ENCODE measurements at places on chromosomes 2 and 18.
A peak's percentile ranks its signal among the peaks of the same experiment; 100 is the strongest.

DNA sequence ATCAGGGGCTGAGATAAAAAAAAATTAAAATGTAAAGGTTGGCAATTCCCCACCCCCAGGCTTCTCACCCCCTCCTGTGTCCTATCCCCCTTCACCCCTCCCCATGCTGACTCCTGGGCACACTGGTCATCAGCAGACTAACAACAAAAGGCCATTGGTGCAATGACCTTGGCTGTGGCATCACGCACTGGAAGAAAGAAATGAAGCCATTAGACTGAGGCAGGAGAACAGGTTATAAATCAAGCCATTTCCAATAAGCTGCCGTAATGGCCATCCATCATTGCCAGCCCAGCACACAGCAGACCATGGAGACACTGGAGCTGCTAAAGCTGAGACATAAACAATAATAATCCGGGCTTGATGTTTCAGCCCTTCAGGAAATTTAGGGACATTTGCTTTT is 342.4 kb upstream of the ETAA1 start:
- DNase-seq, result no peak

GRCh38 chr2:219467736-219468075 is 31.0 kb upstream of the GMPPA start:
- DNase-seq, result no peak

- DNase-seq, result no peak
These were observed 129.9 kb downstream of the TXNL1 start for GRCh38 chr18:56508370-56509036.

DNA sequence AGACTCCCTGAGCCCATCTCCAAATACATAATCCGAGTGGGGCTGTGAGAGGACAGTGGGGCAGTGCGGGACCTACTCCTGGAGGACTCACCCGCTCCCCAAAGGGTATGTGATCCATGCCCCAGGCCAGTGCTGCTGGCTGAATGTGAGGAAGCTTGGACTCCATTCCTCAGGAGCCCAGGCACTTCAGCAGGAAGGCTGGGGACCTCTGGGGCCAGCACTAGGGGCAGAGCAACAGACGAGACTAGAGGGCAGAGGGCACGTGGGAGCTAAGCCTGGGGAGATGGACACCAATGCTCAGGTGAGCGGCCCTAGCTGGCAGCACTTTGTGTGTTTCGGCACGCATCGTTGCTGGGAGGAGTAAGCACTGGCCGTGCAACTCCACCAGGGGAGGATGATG is 84.9 kb downstream of the MALT1 start:
- no peak for DNase-seq

DNA sequence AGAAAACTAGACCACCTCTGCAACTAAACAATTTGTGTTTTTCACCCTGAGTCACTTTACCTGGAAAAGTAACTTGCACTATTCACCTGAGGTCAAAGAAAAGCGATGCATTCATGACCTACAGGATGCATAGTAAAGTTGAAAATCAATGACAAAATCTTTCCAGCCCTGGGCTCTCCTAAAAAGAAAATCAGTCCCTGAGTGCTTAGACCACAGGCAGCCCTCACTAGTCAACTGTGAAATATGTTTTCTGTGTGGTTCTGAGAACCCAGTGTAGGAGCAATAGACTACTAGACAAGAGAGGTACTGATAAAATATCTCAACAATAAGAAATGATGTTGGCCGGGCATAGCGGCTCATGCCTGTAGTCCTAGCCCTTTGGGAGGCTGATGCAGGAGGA is 133.1 kb downstream of the TXNL1 start:
- no peak for DNase-seq

- DNase-seq, result no peak
These were observed 5.1 kb downstream of the RAMP1 start for GRCh38 chr2:237864444-237864931.

GRCh38 chr18:23038712-23039111 is 96.6 kb upstream of the CABLES1 start:
- DNase-seq, result no peak

DNA sequence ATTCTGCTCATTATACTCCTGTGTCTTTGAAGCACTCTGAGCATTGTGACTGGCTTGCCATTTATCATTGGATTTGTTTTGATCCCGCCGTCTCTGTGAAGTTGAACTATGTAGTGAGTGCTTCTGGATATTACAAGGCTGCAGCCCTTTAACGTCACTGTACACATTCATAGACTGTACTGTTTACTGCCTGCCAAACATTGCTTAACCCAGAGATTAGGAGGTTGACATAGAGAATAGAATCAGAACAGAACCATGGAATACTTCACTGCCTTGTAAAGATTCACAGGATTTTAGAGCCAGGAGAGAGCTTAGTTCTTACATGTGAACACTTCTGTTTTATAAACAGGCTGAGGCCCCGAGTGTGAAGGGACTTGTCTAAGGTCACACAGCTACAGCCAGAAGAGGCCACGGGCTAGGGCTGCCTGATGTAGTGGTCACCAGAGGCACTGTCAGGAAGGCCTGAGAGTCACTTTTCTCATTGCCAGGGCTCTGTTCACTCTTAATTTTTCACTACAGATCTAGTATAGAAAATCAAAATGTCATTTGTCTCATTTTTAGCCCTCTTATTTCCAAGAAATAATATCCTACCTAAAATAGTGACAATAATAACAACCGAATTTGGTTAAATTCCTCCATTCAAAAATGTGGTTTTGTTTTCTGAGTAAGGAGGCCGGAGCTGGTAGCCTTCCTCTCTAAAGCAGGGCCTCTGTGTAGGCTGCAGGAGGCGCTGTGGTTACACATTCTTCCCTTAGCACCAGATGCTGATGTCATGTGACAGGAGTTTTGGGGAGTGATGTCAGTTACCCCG is 87.9 kb downstream of the UGGT1 start:
- peak; percentile 30 for DNase-seq

DNA sequence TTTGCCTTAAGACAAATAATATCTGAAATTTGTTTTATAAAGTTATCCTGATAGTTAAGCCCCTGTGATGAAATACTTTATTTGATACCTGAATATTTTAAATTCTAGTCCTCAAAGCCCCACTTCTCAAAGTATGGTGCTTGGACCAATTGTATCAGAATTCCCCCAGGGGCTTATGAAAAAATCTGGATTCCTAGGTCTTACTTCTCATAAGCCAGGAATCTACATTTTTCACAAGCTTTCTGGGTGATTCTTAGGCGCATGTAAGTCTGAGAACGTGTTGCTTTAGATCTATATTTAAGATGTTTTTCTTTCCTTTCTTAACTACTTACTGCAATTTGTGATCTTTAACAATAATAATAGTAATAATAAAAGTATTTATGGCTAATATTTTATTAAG is 53.1 kb downstream of the MYO1B start:
- no peak for DNase-seq

- DNase-seq, result no peak
These were observed 15.4 kb upstream of the GPR55 start for GRCh38 chr2:230940471-230940815.

- no peak for DNase-seq
These were observed 1.3 kb upstream of the BAZ2B start for GRCh38 chr2:159617646-159618045.

DNA sequence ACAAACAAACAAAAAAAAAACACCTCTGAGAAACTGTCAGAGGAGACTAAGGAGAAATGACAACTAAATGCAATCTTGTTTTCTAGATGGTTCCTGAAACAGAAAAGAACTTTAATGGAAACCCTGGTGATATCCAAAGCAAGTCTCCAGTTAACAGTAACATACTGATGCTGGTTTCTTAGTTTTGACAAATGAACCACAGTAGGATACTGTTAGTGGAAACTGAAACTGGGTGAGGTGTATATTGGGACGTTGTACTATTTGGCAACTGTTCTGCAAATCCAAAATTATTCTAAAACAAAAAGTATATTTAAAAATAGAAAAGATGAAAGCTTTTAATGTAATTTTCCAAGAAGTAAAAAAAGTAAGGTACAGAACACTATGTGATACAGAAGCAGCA is 11.4 kb downstream of the SESTD1 start:
- DNase-seq, result no peak

DNA sequence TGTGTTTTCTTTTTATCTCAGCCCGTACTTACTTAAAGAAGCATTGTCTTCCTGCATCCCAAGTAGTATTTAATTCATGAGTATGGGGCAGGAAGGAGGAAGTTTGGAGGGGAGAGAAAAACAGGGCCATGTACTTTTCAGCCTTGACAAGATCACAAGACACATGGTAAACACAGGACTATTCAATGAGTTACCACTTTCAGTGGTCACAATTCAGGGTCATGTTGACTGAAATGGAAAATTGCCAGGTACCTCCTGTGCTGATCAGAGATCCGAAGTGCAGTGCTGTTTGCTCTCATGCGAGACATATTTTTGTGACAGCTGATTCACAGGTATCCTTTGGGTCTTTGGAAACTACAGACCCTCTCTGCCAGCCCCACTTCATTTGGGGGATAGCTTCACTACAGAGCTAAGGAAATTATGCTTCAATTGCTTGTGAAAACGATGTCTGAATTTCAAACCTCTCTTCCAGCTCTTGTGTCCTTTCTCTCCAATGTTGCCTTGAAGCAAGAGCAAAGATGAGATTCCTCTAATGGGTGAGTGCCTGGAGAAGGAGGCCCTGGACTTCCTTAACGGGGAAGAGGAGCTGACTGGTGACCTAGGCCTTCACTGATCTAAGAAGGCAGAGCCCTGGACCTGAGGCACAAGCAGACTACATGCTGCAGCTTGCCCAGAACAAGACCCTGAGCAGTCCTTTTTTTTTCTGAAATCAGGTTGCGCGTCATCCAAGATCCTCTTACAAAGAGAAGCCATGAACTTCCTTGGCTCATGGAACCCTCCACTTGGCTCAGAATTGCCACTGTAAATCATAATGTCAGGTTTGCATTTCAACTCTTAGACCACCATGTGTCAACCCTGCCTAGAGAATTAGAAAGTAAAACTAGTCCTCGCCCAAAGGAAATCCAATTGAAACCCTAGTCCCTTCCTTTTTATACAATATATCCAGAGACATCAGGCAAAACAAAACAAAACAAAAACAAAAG is 44.1 kb downstream of the EVA1A start:
- DNase-seq, result peak; percentile 72

DNA sequence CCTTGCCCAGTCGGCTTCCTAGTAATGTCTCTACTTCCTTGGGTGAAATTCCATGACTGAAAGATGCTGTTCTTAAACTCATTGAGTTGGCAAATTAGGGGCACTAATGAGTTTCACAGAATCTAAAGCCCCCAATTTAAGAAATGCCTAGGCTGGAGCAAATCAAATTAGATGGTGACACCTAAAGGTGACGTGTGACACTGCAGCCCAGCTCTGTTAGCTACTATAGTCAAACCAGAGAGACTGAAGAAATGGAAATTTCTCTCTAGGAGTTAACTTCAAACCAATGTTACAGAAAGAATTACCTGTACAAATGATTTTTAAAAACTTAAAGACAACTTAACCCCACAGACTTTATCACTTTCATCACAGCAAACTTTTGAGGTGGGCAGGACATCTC is 37.2 kb downstream of the LCT start:
- no peak for DNase-seq

GRCh38 chr18:62438018-62438329 is 84.9 kb upstream of the ZCCHC2 start:
- DNase-seq, result peak; percentile 60

- DNase-seq, result no peak
These were observed 12.7 kb downstream of the GCKR start for GRCh38 chr2:27509326-27509725.

DNA sequence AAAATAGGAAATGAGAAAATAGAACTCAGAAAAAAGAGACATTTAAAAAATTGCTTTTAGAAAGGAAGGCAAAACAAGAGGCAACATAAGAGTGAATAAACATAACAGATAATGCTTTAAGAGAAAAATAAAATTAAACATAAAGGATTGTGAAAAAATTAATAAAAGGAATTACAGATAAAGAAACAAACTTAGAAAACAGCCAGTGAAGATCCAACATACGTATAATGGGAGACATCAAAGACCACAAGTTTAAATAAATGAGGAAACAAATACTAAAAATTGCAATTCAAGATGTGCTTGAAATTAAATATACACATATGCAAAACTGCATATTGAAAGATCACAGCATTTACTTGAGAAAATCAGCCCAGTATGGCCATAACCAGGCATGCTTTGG is 448.9 kb downstream of the NBAS start:
- no peak for DNase-seq

DNA sequence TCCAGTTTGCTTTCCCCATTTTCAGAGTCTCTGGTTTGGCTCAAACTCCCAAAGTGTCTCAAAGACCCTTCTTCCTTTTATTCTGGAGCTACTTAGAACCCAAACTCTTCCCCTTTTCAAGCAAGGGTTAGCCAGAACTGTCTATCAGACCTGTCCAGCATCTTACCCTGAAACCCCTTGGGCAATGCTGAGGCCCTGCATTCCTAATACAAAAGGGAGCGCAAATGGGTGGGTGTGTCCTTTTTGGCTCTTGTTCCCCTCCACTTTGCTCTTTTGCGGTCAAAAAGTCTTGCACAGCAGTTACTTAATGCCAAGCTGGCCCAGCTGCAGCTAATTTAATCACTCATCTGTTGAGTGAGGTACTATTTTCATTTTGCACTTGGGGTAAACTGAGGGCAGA is 231.2 kb upstream of the FOSL2 start:
- peak; percentile 77 for DNase-seq

- no peak for DNase-seq
These were observed 5.9 kb downstream of the SCYGR3 start for GRCh38 chr2:227608561-227609338.

- DNase-seq, result no peak
These were observed 70.8 kb upstream of the CDC42EP3 start for GRCh38 chr2:37742286-37742685.

- DNase-seq, result peak; percentile 58
These were observed 179.4 kb upstream of the ARL4C start for GRCh38 chr2:234676109-234676782.

DNA sequence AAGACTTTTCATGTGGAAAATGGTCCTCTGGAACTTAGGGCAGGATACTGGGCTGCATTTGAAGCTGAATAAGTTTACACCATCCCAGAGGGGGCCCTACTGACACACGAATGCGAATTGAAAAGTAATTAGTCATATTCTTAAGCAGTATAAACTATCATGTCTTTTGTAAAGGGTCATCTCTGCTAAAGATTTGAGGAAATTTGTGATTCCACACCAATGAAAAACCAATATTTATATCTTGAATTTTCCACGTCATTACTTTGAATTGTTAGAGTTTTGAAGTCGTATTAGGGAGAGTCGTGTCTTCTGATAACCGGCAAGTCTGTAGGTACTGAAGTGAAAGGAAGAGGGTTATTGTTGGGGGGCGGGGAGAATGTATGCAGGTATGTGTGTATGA is 4.1 kb upstream of the OTX1 start:
- peak; percentile 40 for DNase-seq
